Stimulated activated CD4-positive, alpha-beta T cell treated with anti-CD3 and anti-CD28 coated beads, Interleukin-4, amount 100 ng/mL, for 24 hours (primary cell): ENCODE measurements at places on chromosomes 13 and 19.

DNA sequence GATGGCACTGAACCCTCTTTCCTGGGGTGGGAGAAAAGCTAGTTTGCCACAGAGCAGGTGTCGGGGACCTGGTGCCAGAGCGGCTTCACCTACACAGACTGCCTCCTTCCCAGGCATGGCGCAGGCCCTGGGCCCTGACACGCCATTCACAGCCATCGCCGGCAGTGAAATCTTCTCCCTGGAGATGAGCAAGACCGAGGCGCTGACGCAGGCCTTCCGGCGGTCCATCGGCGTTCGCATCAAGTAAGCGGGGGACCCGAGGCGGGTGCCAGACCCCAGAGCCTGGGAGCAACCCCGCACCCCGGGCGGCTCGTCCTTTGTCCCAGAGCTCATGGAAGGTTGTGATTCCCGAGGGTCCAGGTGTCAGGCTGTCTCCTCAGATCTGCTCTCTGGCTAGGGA is 10.0 kb downstream of the LHB start:
- DNase-seq, result no peak

DNA sequence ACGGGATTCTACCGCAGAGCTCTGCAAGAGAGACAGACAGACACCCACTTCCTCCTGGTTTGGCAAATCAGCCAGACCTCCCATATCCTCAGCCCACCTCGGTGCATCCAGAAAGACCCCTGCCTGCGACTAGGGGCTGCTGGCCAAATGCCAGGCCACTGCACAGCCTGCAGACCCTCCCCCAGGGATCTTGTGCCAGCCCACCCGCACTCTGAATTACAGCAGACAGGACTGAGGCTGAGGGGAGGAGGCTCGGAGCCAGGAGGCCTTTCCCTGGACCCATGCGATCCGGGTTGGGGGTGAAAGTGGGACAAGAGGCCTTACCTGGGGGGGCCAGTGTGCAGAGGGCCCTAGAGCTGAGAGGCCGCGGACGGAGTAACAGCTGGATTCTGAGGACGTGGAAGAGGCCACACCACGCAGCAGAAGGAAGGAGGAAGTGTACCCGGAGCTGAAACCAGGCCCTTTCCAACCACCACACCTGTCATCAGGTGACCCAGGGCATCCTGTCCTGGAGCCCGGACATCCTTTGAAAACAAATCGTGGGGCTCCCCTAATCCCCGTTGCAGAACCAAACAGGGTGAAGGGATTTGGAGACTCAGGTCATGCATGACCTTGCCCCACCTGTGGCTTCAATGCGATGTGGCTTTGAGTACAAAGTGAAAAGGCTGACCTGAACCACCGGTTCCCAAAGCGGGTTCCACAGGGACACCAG is 993 bp downstream of the FUT6 start:
- no peak for DNase-seq

GRCh38 chr13:39571502-39572092 is 31.4 kb downstream of the LHFPL6 start:
- DNase-seq, result no peak

DNA sequence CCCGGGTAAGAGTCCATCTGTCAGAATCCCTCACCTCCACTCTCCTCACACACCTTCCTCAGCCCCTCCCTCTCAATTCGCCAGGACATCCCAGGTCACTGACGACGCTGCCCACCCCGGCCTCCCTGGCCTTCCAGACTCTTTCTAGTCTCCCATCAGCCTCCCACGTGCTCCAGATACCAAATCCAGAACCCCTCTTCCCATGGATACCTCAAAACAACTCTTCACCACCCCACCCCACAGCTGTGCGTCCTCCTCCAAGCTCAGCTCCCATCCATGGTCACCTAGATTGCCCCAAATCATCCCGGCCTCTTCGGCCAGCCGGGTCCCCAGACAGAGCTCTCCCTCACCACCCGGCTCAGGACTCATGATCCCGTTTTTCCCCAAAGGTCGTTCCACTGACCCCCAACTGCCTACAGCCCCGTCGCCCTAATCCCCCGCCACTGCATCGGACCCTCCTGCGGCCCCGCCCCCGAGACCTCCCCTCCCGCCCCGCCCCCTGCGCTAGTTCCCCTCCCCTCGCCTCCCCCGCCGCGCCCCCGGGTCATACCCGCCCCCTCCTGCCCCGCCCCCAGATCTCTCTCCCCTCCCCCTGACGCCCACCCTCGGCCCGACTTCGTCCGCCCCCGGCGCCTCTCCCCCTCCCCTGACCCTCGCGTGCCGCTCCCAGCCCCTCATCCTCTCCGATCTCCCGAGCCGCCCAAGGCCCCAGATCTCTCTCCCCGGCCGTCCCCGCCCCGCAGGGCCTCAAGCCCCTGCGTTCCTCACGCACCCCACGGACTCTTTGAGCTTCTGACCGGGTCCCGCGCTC is 546 bp downstream of the UBXN6 start:
- DNase-seq, result peak; percentile 46

GRCh38 chr13:72808917-72809500 is 27.1 kb downstream of the PIBF1 start:
- no peak for DNase-seq

- DNase-seq, result no peak
These were observed 196.2 kb upstream of the ZNF536 start for GRCh38 chr19:30175987-30176386.

- DNase-seq, result no peak
These were observed 2.2 kb upstream of the COLGALT1 start for GRCh38 chr19:17553256-17553655.

DNA sequence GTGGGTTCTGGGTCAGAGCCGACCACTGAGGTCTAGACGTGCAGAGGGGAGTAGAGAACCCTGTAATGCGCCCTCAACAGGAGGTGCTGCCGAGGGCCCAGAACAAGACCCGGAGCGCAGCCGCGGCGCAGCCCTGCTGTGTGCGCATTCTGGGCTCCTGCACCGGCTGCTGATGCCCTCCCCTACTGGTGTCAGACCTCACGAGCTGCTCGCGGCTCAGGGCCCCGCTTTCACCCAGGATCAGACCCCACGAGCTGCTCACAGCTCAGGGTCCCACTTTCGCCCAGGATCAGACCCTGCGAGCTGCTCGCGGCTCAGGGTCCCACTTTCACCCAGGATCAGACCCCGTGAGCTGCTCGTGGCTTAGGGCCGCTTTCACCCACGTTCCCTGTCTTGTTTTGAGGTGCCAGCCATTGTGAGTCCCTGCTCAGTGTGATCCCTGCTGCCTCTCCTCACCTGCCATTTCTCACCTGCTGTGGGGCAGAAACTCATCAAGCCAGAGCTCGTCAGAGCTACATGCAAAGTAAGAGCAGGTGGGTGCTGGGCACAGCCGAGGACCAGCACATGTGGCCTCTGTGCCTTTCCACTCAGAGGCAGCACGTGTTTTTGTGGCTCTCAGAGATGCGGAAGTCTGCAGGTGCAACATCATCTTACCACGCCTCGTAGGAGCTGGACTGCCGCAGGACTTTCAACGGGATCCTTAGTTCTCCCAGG is 47.0 kb upstream of the C13orf46 start:
- DNase-seq, result no peak

GRCh38 chr13:113991191-113991669 is 17.4 kb upstream of the C13orf46 start:
- DNase-seq, result no peak

DNA sequence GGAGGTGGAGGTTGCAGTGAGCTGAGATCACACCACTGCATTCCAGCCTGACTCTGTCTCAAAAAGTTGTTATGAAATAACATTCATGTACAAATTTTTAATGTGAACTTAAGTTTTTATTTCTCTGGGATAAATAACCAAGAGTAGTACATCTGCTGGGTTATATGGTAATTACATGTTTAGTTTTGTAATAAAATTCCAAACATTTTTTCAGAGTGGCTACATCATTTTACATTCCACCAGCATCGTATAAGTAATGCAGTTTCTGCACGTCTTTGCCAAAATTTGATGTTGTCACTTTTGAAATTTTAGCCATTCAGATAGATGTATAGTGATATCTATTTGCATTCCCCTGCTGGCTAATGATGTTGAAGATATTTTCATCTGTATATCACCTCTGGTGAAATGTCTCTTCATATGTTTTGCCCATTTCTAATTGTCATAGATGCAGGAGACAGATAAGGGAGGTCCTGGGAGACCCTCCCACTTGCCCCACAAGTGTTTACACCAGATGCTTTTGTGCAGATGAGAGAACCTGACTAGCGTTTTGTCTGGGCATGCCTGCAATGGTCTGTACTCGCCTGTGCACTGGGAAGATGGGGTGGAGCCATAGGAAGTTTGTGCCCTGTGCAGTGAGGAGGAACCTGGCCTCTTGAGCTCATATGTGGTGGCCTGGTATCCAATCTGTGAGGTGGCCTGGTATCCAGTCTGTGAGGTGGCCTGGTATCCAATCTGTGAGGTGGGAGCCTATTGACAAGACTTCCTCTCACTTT is 12.7 kb upstream of the KBTBD6 start:
- DNase-seq, result no peak

DNA sequence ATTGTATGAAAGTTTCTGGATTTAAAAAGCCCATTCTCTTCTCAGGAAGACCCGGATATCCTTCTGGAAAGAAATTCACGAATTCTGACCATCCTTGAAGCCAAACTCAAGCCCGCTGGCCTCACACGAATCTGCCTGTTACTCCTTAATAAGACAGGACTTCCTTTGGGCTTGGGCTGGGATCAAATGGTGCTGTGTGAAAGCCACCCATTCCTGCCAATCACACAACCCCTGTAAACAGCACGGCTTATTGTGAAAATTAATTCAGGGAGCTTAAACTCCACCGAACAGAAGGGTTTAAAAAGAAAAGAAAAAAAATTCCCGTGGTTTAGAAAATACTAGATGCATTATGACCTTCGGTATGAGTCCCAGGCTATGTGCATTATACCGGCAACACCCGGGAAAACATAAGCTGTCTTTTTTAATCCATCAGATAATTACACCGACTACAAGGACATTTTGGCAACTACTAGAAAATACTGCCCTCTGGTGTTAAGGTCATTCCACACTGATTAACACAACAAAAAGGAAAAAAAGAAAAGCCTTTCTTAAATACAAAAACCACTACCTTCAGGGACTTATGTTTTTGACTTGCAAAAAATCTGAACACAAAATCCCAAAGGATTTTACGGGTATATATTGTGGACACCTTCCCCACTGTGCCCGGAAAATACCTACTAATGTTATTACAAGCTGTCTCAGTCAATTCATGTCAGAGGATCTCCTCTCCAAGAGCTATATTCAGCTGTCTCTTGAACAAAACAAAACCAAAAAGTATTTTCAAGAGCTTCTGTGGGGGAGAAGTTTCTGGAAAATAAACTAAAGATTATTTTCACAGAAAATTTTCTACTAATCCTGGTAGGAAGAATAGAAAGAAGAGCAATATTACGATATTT is 76.0 kb upstream of the LSM14A start:
- DNase-seq, result no peak

DNA sequence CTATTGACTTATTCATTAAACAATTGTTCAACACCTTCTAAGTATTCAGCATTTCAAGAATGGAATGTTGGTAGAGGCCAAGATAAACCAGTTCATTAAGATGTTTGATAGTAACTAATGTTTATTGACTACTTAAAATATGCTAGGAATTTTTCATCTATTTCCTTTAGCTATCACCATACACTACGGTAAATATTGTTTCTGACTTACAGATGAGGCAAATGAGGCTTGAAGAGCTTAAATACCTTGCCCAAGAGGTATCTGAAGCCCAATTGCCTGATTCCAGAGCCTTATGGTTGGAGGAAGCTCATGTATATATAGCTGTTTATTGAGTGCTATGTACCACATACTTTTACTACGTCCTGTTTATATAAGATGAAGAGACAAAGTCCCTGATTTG is 286.2 kb downstream of the NDFIP2 start:
- DNase-seq, result no peak

GRCh38 chr13:111486801-111487200 is 166.4 kb downstream of the TEX29 start:
- DNase-seq, result no peak

DNA sequence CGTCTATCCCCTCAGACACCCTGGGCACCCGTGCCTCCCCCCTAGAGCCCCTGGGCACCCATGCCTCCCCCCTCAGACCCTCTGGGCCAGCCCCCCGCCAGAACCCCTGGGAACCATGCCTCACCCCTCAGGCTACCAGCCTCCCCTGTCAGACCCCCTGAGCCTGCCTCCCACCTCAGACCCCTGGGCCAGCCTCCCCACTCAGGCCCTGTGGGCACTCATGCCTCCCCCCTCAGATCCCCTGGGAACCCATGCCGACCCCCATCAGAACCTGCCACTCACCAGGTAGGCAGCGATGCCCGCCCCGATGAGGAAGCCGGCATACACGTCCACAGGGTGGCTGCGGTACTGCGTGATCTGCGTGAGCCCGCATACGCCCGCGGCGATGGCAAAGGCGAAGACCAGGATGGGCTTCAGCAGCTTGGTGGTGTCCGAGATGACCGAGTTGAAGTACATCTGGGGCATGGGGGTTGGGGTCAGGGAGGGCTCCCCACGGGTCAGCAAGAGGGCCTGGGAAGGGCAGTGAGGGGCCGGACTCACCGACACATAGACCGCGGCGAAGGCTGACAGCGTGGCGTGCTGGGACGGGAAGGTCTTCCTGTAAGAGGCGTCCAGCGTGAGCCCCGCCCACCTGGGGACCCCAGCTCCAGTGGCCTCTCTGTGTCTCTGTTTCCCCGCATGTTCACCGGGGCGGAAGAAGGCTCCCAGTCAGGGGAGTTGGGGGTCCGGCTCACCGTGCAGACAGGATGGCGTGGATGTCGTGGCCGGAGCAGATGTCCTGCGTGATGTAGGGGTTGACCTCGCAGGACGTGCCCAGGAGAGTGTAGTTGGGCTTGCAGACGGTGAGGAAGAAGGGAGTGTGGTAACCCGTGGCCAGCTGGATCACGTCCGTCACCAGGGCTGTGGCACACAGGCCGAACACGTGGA is 7.3 kb downstream of the PLPPR3 start:
- DNase-seq, result no peak

GRCh38 chr19:977058-977464 is 7.1 kb upstream of the WDR18 start:
- no peak for DNase-seq

DNA sequence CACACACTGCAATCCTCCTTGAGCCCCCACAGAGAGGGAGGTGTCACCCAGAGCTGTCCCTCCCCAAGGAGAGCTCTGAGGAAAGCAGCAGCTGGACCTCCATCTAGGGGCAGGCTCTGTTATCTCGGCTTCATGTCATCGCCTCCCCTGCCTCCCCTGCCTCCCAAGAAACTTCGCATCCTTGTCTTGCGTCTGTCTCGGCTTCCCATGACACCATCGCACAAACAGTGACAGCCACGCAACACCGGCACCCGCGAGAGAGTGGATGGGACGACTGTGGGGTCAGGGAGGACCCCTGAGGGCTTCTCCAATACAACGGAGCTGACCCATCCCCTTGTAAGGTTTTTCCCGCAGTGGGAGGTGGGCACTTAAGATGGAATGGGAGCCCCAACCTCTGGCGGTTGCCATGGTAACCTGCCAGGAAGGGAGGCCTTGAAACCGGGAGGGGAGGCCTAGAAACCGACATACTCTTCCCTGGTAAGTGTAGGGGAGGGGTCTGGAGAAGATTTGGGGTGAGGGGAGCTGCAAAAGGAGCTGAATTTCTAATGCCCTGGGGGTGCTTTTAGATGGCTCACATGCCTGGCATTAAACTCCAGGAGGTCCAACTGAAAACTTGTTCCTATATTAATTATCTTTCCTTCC is 16.3 kb downstream of the TLE2 start:
- no peak for DNase-seq

DNA sequence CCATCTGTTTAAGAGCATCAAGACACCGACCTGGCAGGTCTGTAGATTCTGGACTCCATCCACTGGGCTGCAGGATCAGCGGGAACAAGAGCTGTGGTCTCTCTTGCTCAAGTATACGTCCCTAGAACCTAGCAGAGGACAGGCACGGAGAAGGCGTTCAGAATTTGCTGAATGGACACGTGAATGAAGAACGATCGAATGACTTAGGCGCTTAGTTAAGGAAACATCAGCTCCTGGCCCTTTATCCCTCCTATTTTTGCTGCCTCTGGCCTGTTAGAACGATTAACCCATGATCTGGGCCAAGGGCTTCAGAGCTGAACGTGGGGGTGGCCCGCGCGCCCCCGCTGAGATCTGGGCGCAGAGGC is 953 bp downstream of the DZIP1 start:
- no peak for DNase-seq
